ENCODE measurements at places on chromosomes 13 and 19.

DNA sequence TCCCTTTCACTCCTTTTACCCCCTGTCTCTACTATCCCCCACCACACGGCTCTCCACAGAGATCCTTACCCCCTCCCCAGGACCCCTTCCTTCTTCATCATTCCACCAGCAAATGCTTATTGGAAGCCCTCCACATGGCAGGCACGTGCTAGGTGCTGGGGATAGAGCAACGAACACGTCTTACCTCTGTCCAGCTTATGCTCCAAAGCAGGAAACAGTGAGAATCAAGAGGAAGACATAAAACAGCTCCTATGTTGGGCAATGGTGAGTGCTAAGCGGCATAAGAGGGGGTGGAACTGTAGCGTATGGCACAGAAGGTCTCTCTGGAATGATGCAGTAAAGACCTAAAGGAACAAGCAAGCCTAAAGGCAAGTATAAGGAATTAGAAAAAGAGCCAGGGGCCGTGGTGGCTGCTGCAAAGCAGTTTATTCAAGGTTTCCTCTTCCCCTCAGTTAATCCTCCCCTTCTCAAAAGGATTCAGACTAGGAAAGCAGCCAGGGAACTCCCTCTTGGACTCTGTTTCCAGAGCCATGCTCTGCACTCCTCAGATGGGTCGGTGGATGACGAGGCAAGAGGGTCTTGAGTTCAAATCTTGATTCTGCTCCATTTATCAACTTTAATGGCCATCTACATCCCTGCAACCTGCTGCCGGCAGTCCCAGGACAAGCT is 289.4 kb downstream of the FOXO1 start:
- DNase-seq = no peak

- DNase-seq = no peak
These were observed 39.3 kb downstream of the TGDS start for GRCh38 chr13:94556621-94557020.

DNA sequence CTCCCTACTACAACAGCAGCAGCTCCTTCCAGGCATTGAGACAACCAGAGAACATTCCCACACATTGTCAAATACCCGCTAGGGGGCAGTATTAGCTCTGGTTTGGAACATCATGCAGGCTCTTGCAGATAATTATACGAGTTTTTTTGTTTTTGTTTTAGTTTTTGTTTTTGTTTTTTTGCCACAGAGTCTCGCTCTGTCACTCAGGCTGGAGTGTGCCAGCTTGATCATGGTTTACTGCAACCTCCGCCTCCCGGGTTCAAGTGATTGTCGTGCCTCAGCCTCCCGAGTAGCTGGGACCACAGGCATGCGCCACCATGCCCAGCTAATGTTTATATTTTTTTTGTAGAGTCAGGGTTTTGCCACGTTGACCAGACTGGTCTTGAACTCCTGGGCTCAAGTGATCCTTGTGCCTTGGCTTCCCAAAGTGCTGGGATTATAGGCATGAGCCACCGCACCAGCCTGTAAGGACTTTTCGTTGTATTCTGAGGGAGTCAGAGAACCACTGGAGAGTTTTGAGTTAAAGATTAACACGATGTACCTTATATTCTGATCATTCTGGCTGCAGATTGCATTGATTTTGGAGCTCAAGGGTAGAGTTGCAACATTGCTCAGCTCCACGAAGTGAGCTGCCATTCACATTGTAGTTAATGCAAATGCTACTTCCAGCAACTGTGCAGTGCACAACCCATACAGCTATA is 41.7 kb upstream of the CEACAM20 start:
- peak; percentile 76 for DNase-seq

DNA sequence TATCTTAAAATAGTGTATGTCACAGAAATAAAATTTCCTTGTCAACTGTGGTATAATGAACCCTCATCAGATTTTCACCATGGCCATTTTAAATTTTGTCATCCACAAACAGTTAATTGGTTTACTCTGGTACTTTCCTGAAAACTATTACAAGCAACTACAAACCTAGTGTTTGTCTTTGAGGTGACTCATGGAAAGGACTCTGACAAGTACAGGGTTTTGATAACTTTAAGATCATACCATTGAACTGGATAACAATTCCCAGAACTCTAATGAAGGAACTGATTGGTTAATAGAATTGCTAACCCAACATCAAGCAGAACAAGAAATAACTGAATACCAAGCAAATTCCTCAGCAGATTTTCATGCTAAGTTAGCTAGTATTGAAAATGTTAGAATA is 237.7 kb upstream of the IPO5 start:
- DNase-seq = no peak

- no peak for DNase-seq
These were observed 20.7 kb downstream of the SYMPK start for GRCh38 chr19:45842198-45842597.

GRCh38 chr13:42477596-42478190 is 96.3 kb upstream of the TNFSF11 start:
- DNase-seq = no peak

- DNase-seq = no peak
These were observed 82.0 kb downstream of the TEX26 start for GRCh38 chr13:31014456-31014855.

- no peak for DNase-seq
These were observed 612.1 kb upstream of the KLHL1 start for GRCh38 chr13:70720386-70720785.

DNA sequence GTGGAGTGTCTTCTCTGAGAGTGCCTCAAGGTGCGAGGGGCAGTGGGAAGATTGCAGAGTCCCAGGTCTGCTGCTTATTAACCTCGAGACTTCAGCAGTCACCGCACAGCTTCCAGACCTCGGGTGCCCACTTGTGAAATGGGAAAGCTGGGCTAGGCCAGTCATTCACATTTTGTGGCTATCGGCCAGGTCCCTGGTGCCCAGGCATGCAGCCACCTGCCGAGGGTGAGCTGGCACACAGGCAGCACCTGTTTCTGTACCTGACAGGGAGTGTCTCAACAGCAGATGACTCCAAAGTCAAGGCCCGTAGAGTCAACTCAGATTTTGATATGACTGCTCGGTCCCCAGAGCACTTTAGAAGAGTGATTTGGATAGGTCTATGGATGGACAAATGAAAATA is 21.9 kb downstream of the UQCRFS1 start:
- DNase-seq = no peak

DNA sequence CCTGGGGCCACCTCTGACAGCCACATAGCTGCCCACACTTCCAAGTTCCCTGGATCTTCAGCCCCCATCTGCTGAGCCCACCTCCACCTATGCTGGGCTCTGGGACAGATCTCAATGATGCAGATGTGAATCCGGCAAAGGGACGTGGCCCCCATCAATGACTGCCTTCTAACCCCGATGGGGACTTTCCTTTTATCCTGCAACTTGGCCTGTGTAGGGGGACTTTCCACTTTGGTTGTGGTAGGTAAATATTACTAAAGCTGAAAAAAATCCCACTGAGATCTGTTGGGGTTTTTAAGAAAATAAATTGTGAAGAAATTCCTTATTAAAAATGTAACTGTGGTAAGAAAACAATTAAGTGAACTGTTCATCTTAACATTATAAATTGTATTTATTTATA is 20.8 kb upstream of the ASPDH start:
- DNase-seq = no peak

DNA sequence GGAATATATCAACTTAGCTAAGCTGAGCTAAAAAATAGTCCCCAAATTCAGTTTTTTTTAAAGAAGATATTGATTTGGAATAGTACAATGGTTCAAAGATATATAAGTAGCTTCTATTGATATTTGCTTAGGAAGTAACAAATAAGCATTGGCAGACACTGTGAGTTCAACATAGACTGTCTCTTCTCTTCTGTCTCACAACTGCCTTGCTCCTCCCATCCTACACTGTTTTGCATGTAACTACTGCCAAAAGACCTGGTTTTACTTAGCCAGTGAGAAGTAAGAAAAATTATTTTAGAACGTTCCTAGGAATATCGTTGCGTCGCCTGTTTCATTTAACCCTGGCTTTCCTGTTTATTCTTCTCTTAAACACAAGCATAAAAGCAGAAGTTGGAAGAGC is 859.0 kb upstream of the SPRY2 start:
- no peak for DNase-seq

DNA sequence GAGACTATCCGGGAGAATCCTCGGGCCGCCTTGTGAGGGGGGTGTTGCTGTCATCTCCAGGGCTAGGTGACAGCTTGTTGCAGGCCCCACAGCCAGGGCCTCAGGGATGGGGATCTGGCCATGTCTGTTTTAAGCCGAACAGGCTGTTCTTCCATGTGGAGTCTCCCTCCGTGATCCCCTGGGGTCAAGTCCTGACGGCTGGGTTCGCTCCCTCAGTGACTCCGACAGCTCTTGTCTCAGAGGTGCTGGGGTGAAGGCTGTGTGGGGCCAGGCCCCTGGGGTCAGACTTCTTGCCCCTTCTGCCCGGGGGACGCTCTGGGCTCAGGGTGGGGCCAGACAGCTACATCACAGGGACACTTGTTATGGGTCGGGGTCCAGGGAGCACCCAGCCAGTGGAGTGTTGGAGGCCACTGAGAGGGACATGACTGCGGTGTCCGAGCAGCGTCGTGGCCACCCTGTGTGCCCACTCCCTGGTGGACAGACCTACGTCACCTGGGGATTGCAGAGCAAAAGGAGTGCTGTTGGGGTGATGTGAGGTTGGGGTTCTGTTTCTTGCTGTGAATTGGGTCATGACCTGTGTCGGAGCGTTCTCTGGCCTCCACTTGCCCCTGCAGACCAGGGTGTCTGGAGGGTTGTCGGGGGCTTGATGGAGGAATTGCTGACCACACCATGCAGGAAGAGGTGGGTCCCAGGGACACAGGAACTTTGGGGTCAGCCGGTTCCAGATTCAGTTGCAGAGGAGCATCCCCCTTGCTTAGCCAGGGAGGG is 21.5 kb downstream of the EPN1 start:
- no peak for DNase-seq

- no peak for DNase-seq
These were observed 50.5 kb downstream of the SLITRK1 start for GRCh38 chr13:83831796-83832195.

- DNase-seq = no peak
These were observed 1299.2 kb upstream of the ATXN8OS start for GRCh38 chr13:68808456-68808855.

DNA sequence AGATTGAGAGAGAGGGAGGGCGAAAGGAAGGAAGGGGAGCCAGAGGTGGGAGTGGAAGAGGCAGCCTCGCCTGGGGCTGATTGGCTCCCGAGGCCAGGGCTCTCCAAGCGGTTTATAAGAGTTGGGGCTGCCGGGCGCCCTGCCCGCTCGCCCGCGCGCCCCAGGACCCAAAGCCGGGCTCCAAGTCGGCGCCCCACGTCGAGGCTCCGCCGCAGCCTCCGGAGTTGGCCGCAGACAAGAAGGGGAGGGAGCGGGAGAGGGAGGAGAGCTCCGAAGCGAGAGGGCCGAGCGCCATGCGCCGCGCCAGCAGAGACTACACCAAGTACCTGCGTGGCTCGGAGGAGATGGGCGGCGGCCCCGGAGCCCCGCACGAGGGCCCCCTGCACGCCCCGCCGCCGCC is at the start of gene TNFSF11:
Gene TNFSF11, plus strand, starts transcription at position 142 of the 400 bp plus-strand sequence. Its CDS starts 152 bp downstream, at position 294.
- DNase-seq = no peak

DNA sequence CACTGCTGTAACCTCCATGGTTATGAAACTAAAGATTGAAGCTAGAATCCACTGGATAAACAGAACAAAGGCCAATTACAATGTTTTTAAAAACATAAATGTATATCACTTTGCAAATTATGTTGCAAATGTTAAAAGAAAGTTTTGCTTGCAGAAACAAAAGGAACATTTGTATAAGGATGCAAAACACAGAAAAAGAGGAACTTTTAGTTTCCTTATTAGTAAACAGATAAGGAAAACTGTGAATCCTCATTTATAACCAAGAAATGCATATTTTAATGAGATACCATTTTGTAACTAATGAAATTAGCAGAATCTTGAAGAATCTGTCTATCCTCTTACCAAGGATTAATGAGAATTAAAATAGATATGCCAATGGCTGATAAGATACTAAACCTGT is 32.3 kb downstream of the LPAR6 start:
- DNase-seq = no peak

DNA sequence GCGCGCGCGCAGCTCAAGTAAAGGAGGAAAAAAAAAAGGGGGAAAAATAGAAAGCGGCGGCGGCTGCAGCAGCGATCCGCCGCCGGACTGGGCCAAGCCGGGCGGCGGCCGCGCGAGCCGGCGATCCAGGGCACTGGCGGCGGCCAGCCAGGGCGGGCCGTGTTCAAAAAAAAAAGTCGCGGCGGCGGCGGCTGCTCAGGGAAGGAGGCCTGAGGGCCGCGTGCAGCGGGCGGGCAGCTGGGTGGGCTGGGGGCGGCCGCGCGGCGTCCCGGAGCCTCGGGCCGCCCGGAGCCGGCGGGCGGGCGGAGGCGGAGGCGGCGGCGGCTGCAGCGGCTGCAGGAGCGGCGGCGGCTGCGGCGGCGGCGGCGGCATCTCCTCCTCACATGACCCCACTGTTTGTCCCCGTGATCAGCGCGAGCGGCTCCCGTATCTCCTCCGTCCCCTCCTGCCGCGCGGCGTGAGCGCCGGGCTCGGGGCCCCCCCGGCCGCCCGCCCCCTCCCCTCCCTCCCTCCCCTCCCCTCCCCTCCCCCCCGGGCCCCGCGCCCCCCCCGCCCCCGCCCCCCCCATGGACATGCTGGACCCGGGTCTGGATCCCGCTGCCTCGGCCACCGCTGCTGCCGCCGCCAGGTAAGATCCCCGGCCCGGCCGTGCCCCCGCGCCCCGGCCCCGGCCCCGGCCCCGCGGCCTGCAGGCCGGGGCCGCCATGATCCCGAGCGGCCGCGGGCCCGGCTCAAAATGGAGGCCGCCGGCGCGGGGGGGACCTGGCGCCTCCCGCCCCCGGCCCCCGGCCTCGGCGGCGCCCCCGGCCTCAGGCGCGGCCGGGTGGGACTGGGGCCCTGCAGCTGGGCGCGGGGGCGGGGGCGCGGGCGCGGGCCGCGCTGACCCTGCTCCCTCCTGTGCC is at the start of gene USF2:
Gene USF2, plus strand, starts transcription at position 427 of the 902 bp plus-strand sequence. Its CDS starts 140 bp downstream, at position 567.
- no peak for DNase-seq

DNA sequence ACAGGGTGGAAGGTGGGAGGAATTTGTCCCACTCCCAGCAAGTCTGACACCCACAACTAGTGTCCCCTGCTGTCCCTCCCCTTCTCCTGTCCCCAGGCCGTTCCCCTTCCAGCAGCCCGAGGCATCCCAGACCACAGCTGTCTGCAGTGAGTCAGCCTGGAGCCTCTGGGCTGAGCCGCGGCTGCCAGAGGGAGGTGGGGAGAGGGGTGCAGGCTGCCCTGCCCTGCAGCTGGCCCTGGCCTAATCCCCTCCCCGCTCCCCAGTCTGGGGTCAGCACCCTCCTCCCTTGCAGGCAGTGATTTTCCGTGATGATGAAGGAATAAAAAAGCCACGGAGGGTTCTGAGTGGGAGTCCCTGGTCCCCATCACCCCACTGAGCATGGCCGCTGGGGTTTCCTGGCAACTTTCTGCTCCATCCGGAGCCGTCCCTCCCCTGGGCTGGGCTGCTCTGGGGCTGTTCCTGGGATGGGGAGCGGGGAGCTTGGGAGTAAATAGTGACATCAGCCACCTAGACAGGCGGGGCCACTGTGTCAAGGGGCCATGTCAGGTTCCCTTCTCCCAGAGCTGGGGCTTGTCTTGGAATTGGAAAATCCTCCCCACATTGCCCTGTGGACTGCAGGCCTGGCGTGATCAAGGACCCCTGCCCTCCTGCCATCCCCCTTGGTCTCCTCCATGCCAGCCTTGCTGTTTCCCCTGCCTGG is 16.8 kb downstream of the SPC24 start:
- DNase-seq = peak; percentile 45
